ENCODE measurements at places on chromosomes 11 and 22. TPM values are rescaled to one million over a fixed set of nuclear protein-coding genes. Genes with fewer than 3 reads are reported as not detected.

DNA sequence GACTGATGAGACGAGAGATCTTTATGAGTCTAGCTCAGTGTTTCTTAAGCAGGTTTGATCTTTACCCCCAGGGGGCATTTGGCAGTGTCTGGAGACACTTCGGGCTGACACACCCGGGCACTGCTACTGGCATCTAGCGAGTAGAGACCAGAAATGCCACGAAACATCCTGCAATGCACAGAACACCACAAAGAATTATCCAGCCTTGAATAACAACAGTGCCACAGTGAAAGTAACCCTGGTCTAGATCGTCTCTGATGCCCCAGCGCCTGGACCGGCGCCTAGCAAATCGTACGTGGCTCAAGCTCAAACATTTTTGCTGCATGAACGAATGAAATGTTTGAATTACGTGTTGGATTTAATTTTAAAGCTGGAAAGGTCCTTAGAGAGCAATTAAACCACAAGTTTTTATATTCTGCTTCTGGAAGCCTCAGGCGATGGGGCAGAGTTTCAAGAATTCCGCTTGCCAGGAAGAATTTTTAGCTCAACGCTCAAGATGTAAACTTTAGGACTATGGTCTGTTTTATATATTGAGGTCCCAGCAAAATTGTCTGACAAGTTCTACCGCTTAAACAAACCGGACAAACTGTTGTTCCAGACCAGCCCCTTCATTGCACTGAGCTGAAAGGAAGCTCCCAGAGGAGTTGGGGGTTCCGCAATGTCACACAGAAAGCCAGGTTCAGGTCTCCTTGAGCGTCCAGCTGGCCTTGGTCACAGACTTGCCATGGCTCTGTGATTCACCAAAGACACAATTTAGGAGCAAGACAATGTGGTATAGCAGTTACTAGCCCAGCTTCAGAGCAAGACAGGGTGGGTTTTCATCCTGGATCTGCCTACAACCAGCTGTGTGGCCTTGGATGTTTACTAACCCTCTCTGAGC lies 44.2 kb upstream of the SMTN start:
- peak overlapping the region; percentile 6 for H3K27ac ChIP-seq
- H3K36me3 ChIP-seq, result no peaks in the 10 kb centered on the region
- no peaks in the 10 kb centered on the region for H3K4me1 ChIP-seq
- H3K4me3 ChIP-seq, result no peak overlapping the region
- DNase-seq, result no peak
- no peaks in the 10 kb centered on the region for H3K27me3 ChIP-seq

- H3K27me3 ChIP-seq, result peaks cover 3% of the 10 kb centered on the region
- no peak overlapping the region for H3K4me3 ChIP-seq
- no peak for DNase-seq
- H3K36me3 ChIP-seq, result no peaks in the 10 kb centered on the region
- no peak overlapping the region for H3K27ac ChIP-seq
- H3K4me1 ChIP-seq, result peaks cover 3% of the 10 kb centered on the region
These were observed 13.2 kb upstream of the LINC01488 start for GRCh38 chr11:69468221-69468620.

SLC22A6 gene
- not detected for total RNA-seq

GRCh38 chr22:38700270-38700788 lies 414 bp downstream of the JOSD1 start:
- peaks cover 46% of the 10 kb centered on the region for H3K4me1 ChIP-seq
- no peaks in the 10 kb centered on the region for H3K27me3 ChIP-seq
- DNase-seq, result no peak
- H3K27ac ChIP-seq, result peak overlapping the region; percentile 97

VSIG10L2 gene
- total RNA-seq, result 0.10 TPM

- peak overlapping the region; percentile 94 for H3K27ac ChIP-seq
- H3K27me3 ChIP-seq, result no peaks in the 10 kb centered on the region
- H3K4me1 ChIP-seq, result peaks cover 49% of the 10 kb centered on the region
- DNase-seq, result peak; percentile 91
These were observed 19.9 kb upstream of the MYOD1 start for GRCh38 chr11:17699147-17700114.

DNA sequence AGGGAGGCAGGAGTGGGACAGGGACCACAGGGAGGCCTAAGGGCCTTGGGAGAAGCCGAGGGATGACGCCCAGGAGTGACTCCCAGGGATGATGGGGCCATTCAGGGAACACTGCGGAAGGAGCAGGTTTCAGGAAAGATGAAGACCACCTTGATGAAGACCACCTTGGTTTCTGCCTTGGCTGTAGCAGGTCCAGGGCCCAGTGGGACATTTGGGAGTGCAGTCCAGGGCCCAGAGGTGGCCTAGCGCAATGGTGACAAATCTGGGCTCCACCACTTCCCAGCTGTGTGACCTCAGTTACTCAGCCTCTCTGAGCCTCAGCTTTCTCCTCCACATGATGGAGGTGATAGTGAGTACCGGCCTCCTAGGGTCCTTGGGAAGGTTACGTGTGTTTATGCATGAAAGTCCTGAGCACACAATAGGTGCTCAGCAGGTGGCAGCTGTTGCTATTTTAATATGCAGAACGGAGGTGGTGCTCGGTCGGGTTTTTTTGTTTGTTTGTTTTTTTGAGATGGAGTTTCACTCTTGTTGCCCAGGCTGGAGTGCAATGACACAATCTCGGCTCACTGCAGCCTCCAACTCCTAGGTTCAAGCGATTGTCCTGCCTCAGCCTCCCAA lies 770 bp downstream of the TSGA10IP start:
- H3K4me1 ChIP-seq, result no peaks in the 10 kb centered on the region
- H3K4me3 ChIP-seq, result no peak overlapping the region
- no peaks in the 10 kb centered on the region for H3K36me3 ChIP-seq
- H3K27me3 ChIP-seq, result no peaks in the 10 kb centered on the region

- no peak overlapping the region for H3K27ac ChIP-seq
- no peak for DNase-seq
- H3K4me3 ChIP-seq, result no peak overlapping the region
- no peaks in the 10 kb centered on the region for H3K4me1 ChIP-seq
- no peaks in the 10 kb centered on the region for H3K27me3 ChIP-seq
These were observed 177.3 kb downstream of the ADAMTS15 start for GRCh38 chr11:130625578-130626306.

SLC1A2 gene
- 1.1 TPM for total RNA-seq

DNA sequence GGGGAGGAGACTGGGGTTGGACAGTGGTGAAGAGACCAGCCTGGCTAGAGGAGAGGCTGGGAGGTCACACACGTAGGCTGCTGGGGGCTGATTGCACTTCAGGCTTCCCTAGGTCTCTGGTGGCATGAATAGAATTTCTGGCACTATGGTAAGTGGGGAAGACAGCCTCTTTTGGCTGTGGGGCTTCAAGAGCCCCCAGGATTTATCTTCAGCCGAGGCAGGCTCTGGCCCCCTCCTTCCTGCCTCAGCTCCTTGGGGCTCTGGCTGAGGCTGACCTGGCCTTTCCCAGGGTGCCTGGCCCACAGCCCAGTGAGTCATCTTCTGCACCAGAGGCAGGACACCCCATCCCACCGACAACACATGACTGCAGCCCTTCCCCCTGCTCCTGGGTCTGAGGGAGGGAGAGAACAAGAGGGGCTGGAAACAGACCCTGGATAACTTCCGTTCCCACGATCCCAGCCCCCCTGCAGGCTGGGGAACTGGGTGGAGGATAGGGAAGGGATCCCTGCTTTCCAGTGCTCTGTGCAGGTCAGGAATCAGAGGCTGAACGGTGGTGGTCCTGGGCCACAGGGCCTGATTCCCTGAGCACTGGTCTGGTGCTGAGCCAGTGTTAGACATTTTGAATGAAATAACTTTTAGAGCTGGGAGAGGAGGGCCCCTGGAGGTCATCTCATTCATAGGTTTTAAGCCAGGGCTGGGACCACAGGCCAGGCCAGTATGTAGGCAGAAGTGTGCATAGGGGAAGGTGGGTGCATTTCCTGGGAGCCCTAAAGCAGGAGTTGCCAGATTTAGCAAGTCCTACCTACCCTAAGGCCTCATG lies 26.5 kb downstream of the ARHGEF17 start:
- peak; percentile 69 for DNase-seq
- H3K36me3 ChIP-seq, result no peaks in the 10 kb centered on the region
- peak overlapping the region; percentile 69 for H3K27ac ChIP-seq
- H3K4me3 ChIP-seq, result no peak overlapping the region
- H3K4me1 ChIP-seq, result peaks cover 12% of the 10 kb centered on the region

OR4D5 gene
- not detected for total RNA-seq

CDHR5 gene
- 0.95 TPM for total RNA-seq

CELSR1 gene
- 0.27 TPM for total RNA-seq

- H3K4me3 ChIP-seq, result no peak overlapping the region
- H3K36me3 ChIP-seq, result no peaks in the 10 kb centered on the region
- H3K27ac ChIP-seq, result no peak overlapping the region
- peaks cover 23% of the 10 kb centered on the region for H3K27me3 ChIP-seq
- no peak for DNase-seq
- H3K4me1 ChIP-seq, result peaks cover 13% of the 10 kb centered on the region
These were observed 1.9 kb downstream of the GRK3 start for GRCh38 chr22:25566186-25566897.

GRCh38 chr11:120710354-120711131 lies 199.0 kb downstream of the GRIK4 start:
- DNase-seq, result no peak
- no peak overlapping the region for H3K4me3 ChIP-seq
- H3K36me3 ChIP-seq, result no peaks in the 10 kb centered on the region
- no peaks in the 10 kb centered on the region for H3K4me1 ChIP-seq
- H3K27me3 ChIP-seq, result peaks cover 2% of the 10 kb centered on the region
- no peak overlapping the region for H3K27ac ChIP-seq

DNA sequence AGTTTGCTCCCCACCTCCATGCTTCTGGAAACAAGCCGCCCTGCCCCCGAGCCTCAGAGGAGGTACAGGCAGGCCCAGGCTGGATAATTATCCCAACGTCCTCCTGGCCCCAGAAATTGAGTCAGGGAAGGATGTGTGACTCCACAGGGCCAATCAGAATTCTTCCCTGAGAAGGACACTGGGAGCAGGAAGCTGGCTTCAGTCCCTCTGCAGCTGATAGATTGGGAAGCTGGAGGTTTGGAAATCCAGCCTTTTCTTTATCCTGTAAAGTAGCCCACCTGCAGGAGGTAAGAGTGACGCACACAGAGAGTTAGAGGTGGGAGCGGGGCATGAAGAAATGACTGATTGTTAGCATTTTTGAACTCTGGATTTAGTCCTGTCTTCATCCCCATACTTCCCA lies 97.5 kb upstream of the CD82 start:
- no peaks in the 10 kb centered on the region for H3K36me3 ChIP-seq
- no peak overlapping the region for H3K27ac ChIP-seq
- H3K27me3 ChIP-seq, result no peaks in the 10 kb centered on the region
- no peaks in the 10 kb centered on the region for H3K4me1 ChIP-seq

- no peaks in the 10 kb centered on the region for H3K4me1 ChIP-seq
- no peak overlapping the region for H3K4me3 ChIP-seq
- H3K36me3 ChIP-seq, result no peaks in the 10 kb centered on the region
- DNase-seq, result no peak
- H3K27me3 ChIP-seq, result no peaks in the 10 kb centered on the region
These were observed 761.3 kb downstream of the OPCML start for GRCh38 chr11:132770829-132771530.

- peaks cover 16% of the 10 kb centered on the region for H3K4me1 ChIP-seq
- DNase-seq, result no peak
- peaks cover 30% of the 10 kb centered on the region for H3K36me3 ChIP-seq
These were observed 644 bp upstream of the NDUFV1 start for GRCh38 chr11:67606093-67606491.

Data from gastrocnemius medialis (tissue), 4 donors.